ENCODE measurements at places on chromosomes 16 and 17. TPM values are rescaled to one million over a fixed set of nuclear protein-coding genes. Genes with fewer than 3 reads are reported as not detected.

GRCh38 chr17:44959821-44960531, 8.1 kb downstream of the C1QL1 start:
- no peak for DNase-seq

GRCh38 chr16:63904182-63904581, 1217.7 kb downstream of the CDH11 start:
- DNase-seq, result no peak

- no peak for DNase-seq
These were observed 25.6 kb downstream of the PIEZO1 start for GRCh38 chr16:88759245-88759975.

DNA sequence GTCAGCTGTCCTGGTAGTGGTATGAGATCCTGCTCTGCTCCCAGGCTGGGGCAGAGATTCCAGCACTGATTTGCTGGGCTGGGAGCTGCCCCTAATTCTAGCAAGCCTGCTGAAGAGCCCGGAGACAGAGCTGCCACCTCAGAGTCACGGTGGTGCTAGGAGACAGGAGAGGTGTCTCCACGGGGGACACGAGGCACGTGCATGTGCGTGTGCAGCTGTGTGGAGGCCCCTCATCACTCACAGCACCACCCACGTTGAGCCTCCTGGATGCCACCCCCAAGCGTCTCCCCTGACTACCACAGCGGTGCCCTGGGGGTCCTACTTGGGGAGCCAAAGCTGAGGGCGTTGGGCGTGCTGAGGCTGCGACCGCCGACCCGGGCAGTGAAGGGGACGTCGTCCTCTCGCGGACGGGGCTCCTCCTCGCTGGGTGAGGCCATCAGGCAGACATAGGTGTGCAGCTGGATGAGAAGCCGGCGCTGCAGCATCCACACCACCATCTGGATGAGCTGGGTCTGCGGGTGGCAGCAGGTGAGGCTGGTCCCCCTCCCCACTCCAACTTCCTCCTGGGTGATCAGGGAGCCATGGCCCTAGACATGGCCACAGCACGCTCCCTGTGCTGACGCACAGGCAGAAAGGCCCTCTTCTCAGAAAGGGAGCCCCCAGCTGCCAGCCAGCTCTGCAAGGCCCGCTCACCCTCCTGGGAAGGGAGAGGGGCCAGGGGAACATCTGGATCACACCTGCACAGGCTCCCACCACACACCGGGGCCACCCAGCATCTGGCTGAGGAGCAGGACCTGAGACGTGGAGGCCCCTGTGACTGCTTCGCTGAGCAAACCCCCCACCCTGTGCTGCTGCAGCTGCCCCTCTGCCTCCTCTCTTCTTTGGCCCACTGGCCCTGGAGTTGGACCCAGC, 11.6 kb downstream of the MPG start:
- DNase-seq, result no peak

DNA sequence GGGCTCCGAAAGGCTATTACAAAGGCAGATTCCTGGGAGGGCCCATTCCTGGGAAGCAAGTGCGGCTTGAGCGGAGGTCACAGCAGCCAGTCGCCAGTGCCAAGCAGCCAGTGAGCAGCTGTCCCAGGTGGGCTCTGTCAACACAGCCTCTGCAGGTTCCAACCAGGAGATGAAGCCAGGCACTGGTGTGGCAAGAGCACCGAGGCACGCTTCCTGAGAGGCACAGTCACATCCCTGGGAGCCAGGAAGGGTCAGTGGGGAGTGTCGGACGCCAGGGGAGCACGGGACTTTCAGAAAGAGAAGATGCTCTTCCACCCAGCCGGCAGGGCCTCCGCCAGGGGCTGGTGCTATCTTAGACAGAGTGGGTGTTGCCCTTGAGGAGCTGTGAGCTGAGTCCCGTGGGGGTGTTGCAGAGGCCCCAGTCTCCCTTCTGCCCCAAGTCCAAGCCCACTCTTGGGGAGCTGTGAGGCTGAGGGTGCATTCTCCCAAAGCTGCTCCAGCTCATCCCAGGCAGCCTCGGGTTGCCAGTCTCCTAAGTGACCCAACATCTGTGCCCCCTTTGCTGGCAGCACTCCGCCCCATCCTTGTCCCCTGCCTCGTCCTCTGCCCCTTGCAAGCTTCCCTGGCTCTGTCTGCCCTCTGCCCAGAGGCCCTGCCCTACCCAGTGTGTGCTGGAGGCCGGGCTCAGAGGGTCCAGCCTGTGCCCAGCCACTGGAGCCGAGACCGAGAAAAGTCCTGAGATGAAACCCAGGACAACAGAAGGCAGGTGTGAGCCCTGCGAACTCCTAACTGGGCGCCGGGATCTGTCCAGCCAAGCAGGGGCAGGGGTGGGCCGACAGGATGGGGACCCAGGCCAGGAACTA, 6.6 kb downstream of the UBALD1 start:
- DNase-seq, result no peak

DNA sequence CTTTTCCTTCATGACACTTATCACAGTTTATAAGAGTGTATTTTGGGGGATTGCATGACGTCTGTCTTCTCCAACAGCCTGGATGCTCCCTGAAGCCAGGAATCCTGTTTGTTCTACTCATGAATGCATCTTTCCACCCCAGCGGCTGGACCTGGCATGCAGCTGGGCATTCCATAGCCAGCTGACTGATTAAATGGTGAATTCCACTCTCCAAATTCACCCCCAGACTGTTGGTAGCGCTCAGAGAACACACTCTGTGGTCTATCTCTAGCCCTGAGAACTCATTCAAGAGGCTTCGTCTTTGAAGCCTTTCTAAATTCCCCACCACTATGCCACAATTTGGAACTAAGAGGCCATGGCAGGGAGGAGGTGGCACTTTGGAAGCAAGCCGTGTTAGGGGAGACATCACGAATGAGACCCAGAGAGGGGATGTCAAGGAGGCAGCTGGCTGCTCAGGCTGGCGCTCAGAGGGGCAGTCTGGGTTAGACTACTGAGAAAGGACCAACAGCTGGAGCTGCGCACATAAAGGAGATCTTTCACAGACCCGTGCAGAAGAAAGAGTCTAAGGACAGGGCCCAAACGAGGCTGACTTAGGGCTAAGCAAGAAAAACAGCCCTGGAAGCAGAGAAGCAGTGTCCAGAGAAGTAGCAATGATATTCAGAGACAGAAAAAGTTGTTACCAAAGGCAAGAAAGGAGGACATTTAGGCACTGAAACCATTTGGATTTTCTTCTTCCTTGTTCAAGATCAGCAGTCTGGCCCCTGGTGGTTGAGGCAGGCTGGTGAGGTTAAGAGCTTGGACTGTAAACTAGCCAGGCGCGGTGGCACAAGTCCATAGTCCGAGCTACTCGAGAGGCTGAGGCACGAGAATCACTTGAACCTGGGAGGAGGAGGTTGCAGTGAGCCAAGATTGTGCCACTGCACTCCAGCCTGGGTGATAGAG, 42.4 kb upstream of the ZNF629 start:
- no peak for DNase-seq

GRCh38 chr16:87636050-87636684, 33.9 kb downstream of the JPH3 start:
- DNase-seq, result no peak

DNA sequence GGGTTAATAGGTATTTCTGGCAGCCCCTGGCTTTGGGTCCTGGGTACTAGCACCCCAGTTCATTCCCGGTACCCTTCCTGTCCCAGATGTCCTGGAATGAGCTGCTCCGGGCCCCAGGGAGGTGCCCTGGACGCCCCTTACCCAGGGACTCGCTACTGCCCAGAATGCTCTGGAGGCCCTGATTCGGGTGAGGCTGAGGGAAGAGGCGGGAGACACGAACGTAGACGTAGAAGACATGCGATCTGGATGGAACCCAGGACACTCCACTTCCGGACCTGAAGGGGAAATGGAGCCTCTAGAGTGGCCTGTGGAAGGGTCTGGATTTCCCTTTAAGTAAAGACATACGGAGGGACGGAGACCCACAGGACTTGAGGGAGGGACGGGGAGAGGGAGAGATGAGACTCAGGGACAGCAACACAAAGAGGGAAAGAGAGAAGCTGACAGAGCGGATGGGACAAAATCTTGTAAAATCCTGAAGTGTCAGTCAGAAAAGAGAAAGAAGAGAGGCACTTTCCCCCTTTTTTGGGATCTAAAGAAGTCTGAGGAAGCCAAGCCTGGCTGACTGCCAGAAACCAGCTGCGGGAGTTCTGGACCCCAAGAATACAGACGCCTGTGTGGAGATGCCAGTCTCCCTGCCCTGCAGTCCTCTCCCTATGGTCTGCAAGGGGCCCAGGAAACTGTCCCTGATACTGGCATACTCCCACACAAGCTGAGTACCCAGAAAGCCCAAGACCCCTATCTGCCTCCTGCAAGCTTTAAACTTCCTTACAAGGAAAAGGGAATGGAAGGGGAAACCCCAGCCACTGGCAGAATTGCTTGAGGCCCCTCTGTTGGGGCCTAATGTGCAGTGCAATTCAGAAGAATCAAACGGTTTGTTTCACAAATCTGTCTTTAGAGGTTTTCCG, 1.0 kb upstream of the HOXB13 start:
- DNase-seq, result no peak

DNA sequence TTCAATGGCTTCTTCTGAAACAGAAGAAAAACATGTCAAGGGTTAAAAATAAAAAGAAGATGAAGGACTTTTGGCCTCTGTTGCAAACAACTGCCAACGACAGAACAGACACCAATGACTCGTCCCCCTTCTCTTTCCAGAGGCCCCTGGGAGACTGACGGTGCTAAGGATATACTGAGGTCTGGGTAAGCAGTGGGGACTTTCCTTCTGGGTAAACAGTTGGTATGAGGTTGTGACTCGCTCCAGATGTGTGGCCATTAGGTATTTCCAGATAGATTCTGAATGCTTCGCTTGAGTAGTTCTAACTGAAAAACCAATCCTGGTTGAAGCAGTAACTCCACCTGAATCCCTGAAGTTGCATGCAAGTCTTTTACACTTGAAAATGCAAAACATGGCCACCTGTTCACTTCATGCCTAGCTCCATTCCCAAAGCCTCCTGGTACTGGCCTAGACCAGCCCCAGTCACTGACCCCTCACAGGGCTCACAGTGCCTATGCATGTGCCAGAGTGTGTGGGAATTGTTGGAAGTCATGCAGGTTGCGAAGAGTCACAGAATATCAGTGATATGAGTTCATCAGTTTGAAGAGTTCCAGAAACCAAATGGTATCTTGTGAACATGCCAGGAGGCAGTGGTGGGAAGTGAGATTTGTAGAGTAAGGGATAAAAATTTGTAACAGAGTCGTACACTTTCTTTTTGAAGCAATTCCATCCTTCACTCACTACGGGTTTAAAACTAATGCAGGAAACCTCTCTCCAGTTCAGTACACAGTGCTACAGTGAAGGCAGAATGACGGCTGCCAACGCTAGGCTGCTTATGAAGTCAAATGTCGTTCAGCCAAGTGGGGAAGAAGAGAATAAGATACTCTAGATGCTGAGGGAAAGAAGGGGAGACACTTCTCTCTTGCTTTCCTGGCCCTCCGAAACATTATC, 217.8 kb downstream of the ZFHX3 start:
- DNase-seq, result no peak

Gene PPP1R27
- not detected for polyA plus RNA-seq

Gene RMI2
- 26.7 TPM for polyA plus RNA-seq

Gene KCNJ18
- not detected for polyA plus RNA-seq

Gene CCDC144A
- polyA plus RNA-seq, result 3.1 TPM

Gene NPIPB12
- 29.4 TPM for polyA plus RNA-seq

Gene RTN4RL1
- polyA plus RNA-seq, result 0.72 TPM
